ELR (cell line): ENCODE measurements at places on chromosomes 11 and 22.

DNA sequence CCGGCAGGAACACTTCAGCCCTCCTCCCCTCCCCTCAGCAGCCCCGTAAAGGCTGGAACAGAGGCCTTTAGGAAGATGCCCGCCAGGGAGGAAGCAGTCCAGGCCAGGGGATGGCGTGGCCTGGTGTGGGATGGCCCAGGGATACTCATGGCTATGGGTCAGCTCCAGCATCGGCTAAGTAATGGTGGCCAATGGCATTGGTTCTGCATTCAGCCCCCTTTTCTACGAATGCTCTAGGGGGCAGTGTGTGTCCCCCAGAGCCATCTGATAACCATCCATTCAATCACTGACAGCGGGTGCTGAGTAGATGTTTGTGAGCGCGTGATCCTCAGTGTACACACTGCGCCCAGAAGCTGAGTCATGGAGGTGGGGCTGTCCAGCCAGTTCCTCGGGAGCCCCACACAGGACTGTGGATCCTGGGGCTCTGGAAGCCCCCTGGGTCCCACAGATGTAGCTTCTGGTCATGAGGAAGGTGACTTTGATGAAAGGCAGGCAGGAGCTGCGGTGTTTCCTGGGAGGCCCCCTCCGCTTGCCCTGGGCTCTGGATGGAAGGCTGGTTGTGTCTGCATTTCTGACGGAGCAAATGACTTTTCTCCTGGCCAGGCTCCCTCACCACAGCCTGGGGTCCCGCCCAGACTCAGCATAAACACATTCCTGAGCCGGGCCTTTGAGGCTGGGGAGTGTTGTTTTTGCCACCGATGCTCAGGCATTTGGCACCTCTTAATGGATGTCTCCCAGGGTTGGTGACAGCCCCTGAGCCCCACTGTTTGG is 46.5 kb downstream of the FBLN1 start:
- DNase-seq: peak; percentile 92

GRCh38 chr11:69339041-69339733 is 45.2 kb downstream of the MYEOV start:
- no peak for DNase-seq

GRCh38 chr11:86671531-86672006 is 847 bp downstream of the ME3 start:
- peak; percentile 73 for DNase-seq

DNA sequence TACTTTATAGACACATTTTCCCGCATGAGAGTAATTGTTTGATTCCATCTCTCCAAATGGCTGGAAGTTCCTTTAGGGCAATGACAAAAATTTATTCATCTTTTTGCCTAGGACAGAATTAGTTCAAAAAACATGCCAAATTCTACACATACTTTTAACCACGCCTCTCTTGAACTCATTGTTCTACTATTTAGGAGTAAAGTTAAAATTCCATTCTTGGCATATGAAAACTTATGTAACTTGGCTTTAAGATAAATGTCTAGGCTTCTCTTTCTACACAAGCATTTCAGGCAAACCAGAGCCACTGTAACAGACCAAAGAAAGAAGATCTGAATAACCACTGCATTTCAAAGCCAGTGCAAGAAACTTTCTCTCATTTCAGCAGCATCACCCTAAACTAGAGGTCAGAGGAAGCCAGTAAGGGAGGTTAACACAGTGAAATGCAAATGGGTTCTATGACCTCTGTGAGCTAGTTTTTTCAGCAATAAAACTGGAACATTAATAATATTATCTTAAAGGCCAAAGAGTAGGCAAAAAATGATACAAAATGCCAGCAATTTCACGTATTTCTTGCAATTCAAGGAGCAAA is 73.0 kb downstream of the RSF1 start:
- no peak for DNase-seq

DNA sequence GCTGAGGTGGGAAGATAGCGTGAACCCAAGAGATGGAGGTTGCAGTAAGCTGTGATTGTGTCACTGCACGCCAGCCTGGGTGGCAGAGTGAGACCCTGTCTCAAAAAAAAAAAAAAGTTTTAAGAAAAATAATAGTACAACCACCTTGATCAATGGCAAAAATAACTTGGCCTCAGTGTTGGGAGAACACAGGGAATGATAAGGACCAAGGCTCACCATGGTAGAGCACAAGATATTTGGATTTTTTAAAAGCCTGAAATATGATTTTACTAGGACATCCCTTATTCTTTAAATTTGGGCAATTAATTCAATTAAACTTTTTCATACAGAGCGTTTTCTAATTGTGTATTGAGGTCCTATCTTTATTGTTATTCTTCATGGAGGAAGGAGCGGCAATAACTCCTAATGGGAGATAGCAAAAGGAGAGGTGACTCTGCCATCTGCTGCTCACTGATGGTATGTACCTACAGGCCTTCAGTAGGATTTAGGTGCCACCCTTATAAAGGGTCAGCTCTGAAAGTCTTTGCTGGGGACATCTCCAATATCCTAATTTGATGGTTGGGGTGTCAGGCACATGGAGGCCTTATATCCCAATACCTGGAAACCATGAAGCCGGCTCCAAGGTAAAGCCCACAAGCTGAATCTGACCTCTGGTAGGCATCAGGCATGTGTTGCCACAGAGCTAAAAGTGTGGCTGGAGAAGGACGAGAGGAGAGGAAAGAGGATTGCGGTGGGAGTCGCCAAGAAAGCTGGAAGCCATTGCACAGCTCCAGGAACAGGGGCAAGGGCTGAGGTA is 21.9 kb upstream of the POLD3 start:
- peak; percentile 70 for DNase-seq

DNA sequence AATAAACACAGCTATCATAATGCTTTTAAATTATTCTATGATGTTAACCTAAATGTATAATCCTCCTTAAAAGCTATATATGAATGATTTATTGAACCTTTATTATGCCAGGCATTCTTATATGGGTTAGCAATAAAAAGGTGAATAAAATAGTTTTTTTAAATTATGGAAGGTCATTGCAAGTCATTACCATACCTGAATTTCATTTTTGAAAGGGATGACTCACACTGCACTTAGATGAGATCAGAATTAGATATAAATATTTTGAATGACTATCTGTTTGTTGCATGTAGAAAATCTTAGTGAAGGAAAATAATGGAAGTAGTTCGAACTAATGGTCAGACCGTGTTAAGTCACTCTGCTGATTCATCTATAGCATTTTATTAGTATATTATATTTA is 822.3 kb downstream of the LUZP2 start:
- peak; percentile 49 for DNase-seq

- DNase-seq: peak; percentile 75
Observed at GRCh38 chr22:28594797-28595462, 84.7 kb downstream of the TTC28 start.

GRCh38 chr11:117946156-117946841 is 17.1 kb upstream of the TMPRSS13 start:
- DNase-seq: no peak

DNA sequence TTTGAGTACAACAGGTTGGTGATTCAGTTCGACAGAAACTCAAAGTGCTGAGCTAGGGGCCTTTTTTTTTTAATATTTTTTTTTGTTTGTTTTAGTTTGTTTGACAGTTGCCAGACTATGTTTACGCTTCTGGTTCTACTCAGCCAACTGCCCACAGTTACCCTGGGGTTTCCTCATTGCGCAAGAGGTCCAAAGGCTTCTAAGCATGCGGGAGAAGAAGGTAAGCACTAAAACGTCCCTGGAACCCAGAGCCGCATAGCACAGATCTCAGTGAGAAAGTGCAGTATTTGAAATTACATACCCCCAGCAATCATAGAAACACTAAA is 649 bp downstream of the PRRG4 start:
- DNase-seq: peak; percentile 11

DNA sequence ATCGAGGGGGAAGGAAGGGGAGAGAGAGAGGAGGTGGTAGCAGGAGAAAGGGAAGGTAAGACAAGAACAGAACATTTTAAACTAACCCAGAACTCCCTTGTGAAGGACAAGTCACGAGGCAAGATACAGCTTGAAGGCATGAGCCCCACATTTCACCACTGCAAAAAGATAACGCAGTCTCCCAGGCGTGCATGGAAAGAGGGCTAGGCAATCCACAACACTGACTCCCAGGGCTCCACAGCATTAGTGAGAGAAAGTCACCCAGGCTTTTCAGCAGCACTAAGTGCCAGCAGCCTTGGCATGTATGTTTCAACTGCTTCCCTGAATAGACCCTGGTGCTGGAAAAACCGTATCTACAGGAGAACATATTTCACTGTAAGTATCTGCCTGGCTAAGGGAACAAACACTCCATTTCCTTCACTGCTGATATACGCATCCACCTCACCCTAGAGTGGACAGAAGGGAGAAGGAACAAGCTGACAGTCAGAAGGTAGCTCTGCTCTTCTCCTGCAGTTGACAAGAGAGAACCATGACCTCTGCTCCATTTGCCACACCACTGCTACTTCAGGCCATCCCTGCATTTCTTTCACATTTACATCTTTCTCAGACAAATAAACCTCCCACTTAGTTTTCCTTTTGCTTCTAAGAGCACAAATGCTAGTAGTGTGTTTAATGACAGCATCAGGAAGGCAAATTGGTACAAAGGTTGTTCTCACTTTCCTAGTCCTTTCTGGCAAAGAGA is 87.9 kb downstream of the AMBRA1 start:
- no peak for DNase-seq

- DNase-seq: peak; percentile 79
Observed at GRCh38 chr22:24325105-24325757, 54.6 kb downstream of the SPECC1L start.

GRCh38 chr22:24434471-24435322 is 7.3 kb downstream of the ADORA2A start:
- DNase-seq: no peak

DNA sequence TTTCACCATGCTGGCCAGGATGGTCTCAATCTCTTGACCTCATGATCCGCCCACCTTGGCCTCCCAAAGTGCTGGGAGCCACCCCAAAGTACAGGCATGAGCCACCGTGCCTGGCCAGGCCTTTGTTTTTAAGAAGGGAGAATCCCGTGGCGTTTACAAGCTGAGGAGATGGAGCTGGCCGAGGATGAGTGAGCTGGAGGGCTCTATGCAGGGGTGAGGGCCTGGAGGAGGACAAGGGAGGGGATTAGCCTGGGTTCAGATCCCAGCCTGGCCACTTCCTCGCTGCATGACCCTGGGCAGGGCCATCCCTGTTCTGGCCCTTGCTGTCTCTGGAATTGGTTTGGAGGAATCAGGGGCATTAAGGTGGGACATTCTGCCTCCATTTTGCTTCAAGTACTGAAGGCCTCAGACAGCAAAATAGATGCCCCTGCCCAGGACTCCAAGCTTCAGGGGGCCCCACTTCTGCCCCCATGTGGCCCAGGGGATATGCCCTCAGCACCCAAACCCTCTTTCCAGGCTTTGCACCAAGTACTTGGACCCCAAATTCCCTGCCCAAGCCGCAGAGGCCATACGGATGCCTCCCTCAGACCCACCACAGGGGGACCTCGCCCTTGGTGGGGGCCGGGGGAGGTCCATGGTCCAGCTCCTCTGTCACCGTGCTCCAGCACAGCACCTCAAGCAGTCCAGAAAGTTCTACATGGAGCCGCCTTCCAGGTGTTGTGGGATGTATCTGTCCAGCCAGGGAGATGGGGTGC is 12.1 kb upstream of the LRP5 start:
- no peak for DNase-seq

DNA sequence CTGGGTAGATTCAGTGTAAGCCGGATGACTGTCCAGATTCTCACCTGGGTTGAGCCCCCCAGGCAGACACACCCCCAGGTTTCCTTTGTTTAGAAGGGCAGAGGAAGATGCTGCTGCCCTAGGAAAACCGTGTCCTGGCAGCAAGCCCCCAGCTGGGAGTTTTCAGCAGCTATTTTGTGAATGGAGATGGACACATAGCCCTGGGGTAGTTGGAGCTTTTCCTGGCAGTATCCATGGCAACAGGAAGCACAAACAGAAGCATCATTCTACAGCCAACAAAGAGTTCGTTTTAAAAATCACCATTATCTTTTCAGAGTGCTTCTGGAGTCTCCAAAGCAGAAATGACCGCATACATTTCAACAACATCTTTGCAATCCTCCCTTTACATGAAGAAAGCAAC is 245.5 kb downstream of the BRD1 start:
- DNase-seq: no peak

DNA sequence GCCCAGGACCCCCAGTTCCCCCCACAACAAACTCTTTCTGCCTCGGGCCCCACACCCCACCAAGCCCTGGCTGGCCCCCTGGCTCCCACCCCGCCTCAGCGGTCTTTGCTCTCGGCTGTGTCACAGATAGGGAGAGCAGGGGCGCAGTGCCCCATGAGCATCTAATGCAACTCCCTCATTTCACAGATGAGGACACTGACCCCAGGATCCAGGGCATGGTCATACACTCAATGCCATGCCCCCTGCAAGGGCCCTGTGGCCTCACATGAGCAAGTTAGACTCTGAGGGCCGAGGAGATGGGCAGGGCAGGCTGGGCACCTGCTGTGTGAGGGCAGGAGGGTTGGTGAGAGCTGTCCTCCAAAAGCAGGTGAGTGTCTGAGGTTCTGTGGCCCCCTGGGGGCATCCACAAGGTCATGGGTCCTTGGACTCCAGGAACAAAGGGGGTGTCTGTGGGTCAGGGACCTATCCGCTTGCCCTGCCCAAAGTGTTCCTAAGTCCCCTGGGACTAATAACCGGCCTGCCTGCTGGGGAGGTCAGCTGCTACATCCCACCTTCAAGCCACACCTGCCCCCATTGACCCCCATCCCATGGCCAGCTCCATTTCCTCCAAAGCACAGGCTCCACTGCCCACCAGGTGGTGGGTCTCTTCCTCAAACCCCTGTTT is 2.5 kb downstream of the MIF start:
- DNase-seq: no peak

- DNase-seq: no peak
Observed at GRCh38 chr11:114719562-114719961, 41.2 kb downstream of the NXPE2 start.

DNA sequence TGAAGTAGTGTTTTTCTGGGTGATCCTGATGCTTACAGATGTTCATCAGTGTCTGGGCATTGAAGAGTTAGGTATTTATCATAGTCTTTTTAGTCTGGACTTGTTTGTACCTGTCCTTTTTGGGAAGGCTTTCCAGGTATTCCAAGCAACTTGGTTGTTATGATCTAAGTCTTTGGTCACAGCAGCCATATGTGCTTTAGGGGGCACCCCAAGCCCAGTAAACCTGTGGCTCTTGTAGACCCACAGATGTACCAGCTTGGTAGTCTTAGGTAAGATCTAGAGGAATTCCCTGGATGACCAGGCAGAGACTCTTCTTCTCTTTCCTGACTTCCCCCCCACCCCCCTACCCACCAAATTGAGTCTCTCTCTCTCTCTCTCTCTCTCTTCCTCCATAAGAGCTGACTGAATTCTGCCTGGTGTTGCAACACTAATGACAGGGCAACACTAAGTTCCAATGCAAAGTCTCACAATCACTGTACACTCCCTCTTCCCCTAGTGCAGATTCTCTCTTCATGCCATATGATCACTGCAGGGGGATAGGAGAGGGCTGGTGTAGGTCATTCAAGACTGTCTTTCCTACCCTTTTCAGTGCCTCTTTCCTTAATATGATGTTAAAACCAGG is 24.5 kb upstream of the MMP8 start:
- no peak for DNase-seq

- DNase-seq: no peak
Observed at GRCh38 chr11:27420722-27421572, 51.6 kb downstream of the LGR4 start.

DNA sequence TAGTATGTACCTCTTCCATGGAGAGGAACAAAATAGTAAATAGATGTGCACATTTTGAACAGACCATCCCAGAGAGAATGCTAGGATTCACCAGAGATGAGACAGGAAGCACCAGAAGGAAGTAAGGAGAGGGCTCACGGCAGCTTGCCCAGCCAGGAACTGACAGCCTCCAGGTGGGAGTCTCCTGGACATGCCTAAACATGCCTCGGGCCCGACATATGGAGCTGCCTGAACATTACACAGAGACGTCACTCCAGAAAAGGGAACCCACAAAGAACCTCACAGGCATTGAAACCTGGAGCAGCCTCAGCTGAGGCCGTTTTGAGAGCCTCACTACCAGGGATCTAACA is 67.4 kb downstream of the BRD1 start:
- no peak for DNase-seq
